ENCODE measurements at places on chromosomes 5 and 9.

DNA sequence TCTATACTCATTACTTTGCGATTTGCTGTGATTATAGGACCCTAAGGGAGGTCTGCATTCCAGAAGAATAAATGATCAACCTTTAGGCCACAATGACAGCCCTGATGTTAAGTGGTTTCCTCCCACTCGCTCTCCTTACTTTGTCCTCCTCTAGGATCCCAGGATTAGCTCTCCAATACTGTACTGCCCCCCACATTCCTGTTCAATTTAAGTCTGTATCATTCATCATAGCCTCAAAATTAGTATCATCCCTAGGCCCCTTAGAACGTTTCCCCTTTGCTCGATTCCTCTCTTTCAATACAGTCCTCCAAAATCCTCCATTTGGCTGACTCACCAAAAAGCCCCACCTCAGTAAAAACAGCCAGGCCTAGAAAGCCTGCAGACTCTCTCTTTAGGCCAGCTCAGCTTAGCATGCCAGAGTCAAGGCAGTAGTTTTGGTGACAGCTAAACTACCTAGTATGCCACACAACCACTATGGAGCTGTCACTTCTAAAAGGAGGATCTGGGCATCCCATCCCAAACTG is 24.4 kb downstream of the RNF145 start:
- no peak for DNase-seq

- DNase-seq, result no peak
Measured at GRCh38 chr9:107330420-107330819, 47.3 kb downstream of the RAD23B start.

GRCh38 chr5:99105216-99105615 is 176.4 kb upstream of the CHD1 start:
- DNase-seq, result no peak

DNA sequence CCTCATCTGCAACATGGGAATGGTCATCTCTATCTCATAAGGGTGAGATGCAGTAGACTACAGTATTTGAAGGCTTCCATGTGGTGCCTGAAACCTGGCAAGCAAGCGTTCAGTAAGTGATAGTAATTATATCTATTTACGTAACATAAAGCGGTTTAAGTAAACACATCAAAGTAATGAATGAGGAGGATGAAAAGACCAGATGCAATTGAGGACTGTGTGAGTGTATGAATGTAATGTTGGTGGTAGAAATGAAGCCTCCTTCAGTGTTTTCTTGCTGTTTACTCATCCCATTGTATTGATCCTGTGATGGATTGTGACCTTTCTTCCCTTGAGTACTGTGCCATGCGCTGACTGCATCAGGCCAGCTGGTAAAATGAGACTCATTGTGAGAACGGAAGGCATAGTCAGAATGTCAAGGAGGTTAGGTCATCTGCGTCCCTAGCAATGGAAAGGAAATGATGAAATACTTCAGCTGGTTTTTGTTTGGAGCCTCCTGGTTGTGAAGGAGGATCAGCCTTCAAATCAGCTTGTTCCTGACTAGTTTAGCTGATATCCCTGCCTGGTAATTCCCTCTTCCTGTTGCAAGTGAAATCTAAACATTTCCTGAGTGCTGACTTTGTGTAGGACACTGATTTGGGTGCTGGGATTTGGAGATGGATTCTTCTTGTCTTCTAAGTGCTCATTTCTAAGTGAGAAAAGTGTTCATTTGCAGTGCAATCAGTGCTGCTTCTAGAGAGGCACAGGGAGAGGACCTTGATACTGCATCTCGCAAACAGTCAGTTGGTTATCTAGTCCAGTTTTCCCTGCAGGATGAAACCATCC is 35.6 kb downstream of the TNFSF8 start:
- no peak for DNase-seq

All from iPS DF 6.9 (cell line).